Body of pancreas (tissue), 4 donors: ENCODE measurements at places on chromosomes 3 and 15. TPM values are rescaled to one million over a fixed set of nuclear protein-coding genes. Genes with fewer than 3 reads are reported as not detected.

UROC1 gene
- total RNA-seq: not detected

MYL3 gene
- total RNA-seq: not detected

DNAH12 gene
- 0.52 TPM for total RNA-seq

CLDN11 gene
- total RNA-seq: 3.9 TPM

CDHR4 gene
- total RNA-seq: not detected

NOX5 gene
- 0.26 TPM for total RNA-seq

CCR4 gene
- total RNA-seq: not detected

ROBO2 gene
- 3.0 TPM for total RNA-seq

LEKR1 gene
- total RNA-seq: 0.99 TPM

SCAANT1 gene
- not detected for total RNA-seq
